HFF-Myc (cell line): ENCODE measurements at places on chromosomes 1 and 21.
A peak's percentile ranks its signal among the peaks of the same experiment; 100 is the strongest.

DNA sequence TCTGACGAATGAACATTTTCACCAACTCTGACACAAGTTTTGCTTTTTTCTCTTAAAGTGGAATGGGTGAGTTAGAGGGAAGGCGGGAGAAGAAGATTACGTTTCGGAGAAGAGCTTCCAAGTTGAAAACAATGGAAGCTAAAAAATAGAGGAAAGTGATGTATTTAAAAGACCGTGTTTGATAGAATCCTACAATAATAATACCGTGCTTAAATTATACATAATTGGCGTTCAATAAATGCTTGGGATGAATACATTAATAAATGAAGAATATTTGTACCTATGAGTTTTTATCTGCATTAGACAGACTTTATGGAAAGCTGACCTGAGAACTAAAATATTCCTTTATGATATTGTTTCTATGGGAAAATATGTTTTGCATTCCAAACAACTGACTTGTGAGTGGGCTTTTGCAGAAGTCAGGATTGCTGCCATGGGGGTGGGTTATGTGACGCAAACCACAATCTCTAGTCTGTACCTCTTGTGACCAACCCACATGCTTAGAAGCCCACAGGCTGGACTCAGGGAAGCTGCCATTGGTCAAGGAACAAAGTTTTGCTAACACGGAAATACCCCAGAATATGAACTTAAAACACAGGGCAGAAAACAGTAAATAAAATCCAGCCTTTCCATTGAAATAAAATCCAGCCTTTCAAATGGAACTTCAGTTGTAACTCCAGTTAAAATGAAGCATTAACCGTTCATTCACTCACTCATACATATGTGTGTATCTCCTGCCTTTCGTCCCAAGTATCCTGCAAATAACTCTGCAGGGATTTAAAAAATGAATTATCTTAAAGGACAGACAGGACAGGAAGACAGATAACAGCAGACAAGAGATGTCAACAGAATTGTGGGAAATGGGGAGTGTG, 21.3 kb upstream of the ATF3 start:
- DNase-seq, result no peak

DNA sequence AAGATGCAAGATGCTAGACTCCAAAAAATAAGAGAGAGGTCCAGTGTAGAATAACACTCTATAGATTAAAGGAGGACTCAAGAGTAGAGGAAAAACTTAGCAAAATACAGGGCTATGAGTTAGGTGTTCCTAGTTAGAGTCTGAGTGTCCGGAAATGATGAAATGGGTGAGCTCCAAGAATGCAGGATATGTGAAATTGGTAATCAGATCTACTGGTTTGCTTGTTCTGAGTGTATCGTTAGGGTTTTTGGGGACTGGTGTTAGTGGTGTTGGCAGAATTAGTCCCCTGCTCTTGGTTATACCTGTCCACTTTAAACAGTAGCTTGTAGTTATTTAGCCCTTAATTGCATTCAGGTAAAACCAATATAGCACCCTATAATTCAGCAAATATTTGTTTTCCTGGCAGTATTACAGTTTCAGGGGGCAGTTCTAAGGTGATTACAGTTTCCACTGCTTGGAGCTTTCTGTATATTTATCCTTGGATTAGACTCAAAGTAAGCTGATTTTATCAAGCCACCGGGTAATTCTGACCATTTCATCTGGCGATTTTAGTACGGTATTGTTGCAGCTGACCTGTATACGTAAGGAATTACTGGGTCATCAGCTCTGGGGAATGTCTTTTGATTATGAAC, 332.7 kb downstream of the CHRM3 start:
- no peak for DNase-seq

- DNase-seq, result no peak
These were observed 452 bp downstream of the LEFTY2 start for GRCh38 chr1:225940385-225941151.

GRCh38 chr1:156599811-156600210, 1.5 kb downstream of the GPATCH4 start:
- DNase-seq, result no peak

- DNase-seq, result no peak
These were observed 593.1 kb upstream of the PLXNA2 start for GRCh38 chr1:208837242-208837641.

- no peak for DNase-seq
These were observed 21.7 kb upstream of the S100A2 start for GRCh38 chr1:153587314-153587713.

- DNase-seq, result no peak
These were observed 26.3 kb downstream of the PRMT2 start for GRCh38 chr21:46661642-46662366.

DNA sequence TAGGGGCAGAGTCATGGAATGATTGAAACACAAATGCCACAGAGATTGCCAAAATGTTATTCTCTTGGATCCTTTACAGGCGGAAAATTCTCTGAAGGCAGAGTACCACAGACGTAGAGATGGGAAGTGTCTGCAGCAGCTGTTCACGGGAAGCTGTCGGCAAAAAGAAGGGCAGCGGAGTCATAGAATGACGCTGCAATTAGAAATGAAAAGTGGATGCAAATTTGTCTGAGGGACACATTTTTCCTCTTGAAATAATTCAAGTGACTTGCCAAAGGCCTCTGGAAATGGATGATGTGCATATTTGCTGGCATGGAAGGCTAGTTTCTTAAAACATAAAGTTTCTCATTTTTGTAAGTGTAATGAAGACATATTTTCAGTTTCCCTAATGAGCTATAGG, 77.5 kb upstream of the PLD5 start:
- no peak for DNase-seq

GRCh38 chr1:149927056-149927562, 494 bp downstream of the SF3B4 start:
- no peak for DNase-seq

GRCh38 chr21:46004168-46004861, 22.7 kb downstream of the COL6A1 start:
- DNase-seq, result no peak

- no peak for DNase-seq
These were observed 3.9 kb upstream of the KRTAP10-6 start for GRCh38 chr21:44596068-44596725.

DNA sequence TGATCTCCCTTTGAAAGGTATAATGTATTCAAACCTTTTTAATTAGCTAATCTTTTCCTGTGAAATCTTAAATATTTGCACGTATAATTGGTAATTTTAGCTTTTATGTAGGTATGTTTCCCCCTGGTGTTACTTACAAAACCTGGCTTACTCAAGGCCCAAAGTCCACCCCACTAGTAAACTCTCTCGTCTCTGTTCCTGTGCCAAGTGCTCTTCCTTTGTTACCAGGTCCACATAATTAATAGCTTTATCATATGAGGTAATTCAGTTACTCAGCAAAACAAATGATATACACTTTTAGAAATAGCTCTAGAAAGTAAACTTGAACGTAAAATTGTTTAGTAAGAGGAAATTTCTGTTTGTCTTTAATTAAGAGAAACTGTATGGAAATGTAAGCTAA, 36.7 kb downstream of the NFIA start:
- no peak for DNase-seq

DNA sequence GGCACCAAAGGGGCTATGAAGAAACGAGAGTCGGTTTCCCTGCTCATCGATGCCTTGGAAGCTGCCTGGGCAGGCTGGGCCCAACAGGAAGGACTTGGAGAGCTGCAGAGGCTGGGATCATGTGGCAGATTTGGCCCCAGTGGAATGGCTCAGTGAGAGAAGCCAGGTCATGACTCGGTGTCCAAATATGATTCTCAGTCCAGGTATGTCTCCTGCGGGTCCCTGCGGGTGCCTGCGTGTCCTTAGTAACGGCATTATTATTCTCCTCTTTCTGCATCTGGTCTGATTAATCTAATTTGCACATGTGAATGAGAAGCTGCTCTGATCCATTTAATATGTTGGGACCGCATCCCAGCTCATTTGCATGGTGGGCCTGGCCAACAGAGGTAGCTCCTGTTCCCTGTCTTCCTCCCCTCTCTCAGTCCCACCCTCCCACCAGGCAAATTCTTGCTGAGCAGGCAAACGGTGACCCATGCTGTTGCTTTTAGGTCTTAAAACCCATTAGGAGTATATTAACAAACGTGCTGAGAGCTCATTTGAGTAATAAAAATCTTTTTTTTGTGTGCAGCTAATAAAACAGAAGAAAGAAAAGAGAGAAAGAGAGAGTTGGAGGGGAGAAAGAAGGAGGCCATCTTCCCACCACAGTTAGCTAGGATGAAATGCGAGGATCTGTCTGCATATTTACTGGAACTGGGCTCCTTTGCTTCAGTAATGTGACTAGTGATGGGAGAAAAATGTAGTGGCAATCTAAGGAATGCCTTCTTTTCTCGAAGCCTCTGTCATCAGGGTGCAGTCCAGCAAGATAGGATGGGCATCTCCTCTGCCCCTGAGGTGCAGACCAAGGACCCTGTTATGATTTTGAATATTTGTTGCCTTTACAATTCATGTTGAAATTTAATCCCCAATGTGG, 133.5 kb downstream of the HMGB4 start:
- DNase-seq, result no peak

DNA sequence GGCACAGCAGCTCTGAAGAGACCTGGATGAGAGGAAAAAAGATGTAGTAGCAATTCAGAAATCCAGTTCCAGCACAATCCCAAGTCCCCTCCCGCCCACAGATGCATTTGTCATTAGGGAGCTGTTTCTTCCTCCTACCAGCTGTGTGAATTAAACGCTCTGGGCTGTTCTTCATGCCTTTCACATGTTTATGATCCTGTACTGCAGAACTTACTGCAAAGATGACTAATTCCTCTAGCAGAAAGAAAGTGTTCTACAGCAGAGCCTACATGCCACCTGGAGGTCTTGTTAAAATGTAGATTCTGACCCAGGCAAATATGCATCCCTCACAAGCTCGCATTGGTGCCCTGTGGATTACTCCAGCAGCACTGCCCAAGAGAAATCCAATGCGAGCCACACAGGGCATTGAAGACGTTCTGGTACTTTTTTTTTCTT, 6.5 kb downstream of the ENO1 start:
- DNase-seq, result no peak

GRCh38 chr1:40454873-40455272, 4.6 kb downstream of the ZFP69B start:
- DNase-seq, result no peak

- DNase-seq, result no peak
These were observed 824 bp upstream of the IFI44L start for GRCh38 chr1:78619446-78619802.

DNA sequence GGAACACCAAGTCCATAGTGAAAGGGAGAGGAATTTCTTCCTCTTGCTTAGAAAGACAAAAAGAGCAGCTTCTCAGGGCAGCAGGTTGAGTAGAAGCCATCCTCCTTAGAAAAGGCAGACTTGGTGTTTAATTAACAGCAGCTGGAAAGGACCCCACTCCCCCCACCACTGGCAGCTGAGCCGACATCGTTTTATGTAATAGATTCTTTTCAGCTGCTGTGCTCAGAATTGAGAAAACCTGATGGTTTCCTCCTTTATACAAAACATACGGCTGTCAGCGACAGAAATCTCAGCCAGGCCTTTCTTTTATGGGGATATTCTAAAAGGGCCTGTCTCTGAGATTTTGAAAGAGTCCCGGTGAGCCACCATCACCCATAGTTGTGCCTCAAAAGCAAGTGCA, 49.9 kb downstream of the MAN1C1 start:
- DNase-seq, result no peak

DNA sequence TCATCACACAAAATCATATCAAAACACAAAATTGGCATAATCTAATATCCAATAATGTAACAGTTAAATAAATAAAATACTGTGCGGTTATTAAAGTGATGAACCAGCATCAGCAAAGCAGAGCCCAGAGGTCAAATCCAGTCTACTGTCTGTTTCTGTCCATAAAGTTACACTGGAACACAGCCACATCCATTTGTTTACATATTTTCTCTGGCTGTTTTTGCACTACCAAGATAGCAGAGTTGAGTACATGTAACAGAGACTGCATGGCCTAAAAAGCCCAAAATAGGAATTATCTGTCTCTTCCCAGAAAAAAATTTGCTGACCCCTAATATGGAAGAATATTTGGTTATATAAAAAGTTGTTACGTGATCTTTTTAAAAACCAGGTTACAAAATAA, 242.2 kb upstream of the DMRTA2 start:
- DNase-seq, result no peak

DNA sequence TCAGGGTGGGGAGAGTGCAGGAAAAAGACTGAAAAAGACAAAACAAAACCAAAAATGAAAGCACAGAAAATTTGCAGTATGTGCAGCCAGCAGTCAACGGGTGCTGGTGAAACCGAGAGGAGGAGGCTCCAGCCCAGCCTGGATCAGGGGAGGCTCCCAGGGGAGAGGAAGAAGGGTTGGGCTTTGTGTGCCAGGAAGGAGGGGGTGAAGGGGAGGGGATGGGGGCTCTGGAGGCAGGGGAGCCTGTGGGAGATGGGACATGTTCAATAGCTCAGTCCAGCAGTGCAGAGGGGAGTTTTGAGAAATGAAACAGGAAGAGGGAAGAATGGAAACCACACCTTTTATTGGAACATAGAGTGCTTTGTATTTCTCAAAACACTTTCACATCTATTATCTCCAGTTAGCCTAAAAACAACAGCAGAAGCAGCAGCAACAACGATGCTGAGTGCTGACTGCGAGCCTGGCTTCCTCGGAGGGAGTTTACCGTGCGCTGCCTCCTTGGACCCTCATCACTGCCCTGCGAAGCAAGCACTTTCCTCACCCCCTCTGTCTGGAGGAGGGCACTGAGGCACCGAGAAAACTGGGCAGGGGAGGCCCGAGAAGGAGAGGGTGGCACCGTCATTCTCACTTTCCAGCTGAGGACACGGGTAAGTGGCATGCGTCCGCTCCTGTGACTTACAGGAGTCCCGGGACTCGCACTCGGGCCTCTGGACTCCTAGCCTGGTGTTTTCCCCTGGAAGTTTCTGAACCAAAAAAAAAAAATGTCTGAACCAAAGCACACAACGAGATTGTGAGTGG, 62.9 kb downstream of the MDM4 start:
- DNase-seq, result no peak

DNA sequence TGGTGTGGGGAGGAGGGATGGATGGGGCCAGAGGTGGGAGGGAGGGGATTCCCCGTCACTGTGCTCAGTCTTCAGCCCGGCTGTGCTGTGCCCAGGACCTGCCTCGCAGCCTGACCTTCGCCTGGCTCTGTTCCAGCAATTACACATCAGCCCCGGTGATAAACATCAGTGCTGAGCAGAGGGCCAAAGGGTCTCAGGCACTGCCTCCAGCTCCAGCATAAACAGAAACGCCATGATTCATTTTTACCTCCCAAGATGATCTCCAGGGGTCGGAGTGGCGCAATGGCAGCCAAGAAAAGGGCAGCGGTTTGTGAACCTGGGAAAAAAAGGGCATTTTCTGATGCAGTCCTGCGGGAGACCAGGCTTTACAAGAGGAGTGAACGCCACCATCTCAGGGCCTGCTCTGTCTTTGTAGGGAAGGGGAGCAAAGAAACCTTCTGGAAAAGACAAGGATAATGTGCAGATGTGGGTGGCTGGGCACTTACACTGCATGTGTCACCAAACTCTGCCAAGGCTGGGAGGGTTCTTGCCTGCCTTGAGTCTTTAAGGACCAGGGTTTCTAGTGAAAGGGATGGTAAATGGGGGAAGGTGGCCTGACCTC, 28.1 kb downstream of the SHISA4 start:
- peak; percentile 72 for DNase-seq

DNA sequence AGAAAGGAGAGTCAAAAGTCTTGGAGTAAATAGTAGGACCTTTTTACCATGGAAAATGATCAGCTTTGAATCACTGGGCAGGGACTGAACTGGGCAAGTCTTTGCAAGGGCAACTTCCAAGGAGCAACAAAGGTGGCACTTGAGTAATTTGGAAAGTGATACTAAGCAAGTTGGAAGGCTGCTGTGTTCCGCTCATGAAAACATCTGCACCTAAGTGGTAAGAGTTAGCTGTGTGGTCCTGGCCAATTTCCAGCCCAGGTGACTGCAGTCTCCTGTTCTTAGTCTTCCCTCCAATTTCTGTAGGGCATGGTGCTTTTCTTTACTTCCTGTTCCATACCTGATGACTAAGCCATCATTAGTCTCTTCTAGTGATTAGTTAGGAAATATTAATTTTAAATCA, 35.5 kb upstream of the PRDM2 start:
- no peak for DNase-seq
